Hematopoietic multipotent progenitor cell treated with erythropoietin and hydrocortisone succinate and interleukin-3 and kit ligand, for 8 days (in vitro differentiated cells): ENCODE measurements at places on chromosomes 12 and 14.

- DNase-seq: no peak
These were observed 984.0 kb upstream of the TMEM132C start for GRCh38 chr12:127282786-127283565.

DNA sequence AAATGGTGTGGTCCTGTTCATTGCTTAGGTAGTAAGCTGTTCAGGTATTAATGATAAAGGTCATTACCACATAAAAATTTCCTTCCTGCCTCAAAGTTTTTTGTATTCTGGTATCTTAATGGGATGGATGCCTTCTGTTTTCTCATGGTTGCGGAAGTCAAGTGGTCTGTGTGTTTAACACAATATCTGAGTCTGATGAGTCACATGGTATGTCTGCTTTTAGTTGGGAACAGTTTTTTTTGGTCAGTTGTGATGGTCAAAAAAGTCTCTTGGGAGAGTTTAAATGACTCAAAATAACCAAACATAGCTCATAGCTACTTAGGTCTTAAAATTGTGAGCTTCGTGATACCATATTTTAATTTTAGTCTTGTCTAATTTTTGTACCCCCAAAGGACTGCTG is 40.7 kb downstream of the STK38L start:
- no peak for DNase-seq

DNA sequence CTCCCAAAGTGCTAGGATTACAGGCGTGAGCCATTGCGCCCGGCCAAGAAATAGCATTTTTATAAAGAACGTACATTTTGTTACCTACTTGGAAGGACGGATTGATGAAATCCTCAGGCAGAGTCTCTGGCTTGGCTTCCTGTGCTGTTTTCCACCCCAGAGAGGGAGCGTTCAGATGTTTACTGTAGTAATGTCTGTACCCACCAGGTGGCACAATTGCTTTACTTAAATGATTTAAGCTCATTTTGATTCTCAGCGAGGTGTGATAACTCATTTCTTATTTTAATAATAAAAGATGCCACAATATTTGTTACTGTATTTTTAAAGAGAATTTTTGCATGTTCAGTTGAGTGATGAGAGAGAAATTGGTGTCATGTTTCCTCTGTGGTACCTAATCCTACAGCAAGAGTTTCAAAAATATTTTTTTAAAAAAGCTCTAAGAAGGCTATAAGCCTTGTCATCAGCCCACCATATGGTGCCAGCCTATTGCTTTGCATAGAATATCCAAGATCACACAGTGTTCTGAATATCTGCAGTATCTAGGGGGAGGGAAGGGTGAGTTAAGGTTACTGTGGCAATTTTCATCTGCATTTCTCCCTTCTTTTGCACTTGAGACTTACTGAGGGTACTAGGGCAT is 82.6 kb upstream of the TRAF3 start:
- peak; percentile 85 for DNase-seq

- no peak for DNase-seq
These were observed 267 bp downstream of the CFAP251 start for GRCh38 chr12:121918679-121919038.

DNA sequence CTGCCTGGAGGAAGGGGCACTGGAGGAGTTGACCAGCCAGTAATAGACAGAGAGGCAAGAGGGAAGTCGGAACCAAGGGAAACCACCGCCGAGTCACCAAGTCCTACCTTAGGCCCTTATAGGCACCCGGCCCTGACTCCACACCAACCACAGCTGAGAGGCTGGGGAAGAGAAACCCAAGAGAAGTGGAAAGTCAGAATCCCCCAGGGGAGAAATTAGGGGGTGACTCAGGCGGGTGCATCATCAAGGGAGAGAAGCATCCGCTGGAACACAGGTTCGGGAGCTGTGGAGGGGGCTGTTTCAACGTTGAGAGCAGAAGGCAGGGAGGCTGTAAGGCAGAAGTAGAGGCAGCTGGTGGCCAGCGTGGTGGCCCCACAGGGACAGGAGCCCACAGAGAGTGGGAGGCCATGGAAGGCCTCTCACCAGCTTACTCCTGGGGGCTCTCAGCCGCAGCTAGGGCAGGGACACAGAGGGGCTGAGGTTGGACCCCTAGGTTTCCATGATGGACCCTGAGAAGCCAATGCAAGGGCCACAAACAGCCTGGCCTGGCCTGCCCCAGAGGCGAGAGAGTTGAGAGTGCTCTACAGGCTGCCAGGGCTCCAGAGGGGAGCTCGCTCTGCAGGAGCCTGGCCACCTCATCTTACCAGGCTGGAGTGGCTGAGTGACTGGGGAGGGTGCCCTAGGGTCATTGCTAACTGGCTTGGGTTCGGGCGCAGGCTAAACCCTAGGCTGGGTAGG is 1.4 kb upstream of the TRMT61A start:
- no peak for DNase-seq

DNA sequence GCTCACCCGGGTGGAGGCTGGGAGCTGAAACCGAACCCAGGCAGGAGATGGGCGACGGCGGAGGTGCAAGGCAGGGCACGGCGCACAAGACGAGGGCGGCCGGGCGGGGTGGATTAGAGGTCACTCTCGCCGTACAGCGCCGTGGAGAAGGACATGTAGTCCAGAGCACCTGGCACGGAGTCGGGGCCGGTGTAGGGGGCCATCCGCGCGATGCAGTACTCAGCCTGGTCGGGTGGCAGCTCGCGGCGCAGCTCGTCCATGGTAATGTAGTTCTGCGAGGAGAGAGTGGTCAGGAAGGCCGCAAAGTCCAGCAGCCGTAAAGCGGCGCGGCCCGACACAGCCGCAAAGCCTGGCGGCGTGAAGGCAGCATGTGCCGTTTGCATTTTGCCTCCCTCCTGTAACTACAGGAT is 81.9 kb upstream of the ZFP36L1 start:
- DNase-seq: no peak
